ENCODE measurements at places on chromosomes 5 and 9.
A peak's percentile ranks its signal among the peaks of the same experiment; 100 is the strongest.

DNA sequence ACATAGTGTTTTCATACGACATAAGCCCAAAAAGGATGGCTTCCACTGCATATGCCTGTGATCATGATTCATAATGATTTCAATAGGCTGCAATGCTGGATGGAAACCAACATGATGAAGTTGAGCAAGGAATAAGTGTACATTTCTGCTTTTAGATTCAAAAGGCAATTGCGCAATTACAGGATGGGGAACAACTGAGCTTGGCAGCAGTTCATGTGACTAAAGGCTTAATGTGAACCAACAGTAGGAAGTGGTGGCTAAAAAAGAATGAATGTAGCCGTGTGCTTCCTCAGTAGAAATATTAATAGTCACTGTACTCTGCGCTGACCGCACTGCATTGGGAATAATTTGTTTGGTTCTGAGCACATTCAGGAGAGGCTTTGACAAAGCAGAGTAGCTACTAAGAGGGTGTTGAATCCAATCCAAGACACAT, 51.2 kb downstream of the SLC1A3 start:
- DNase-seq, result no peak

GRCh38 chr5:124599028-124599973, 147.1 kb downstream of the ZNF608 start:
- peak; percentile 79 for DNase-seq

- DNase-seq, result no peak
Measured at GRCh38 chr9:114559830-114560513, 27.6 kb upstream of the ATP6V1G1 start.

DNA sequence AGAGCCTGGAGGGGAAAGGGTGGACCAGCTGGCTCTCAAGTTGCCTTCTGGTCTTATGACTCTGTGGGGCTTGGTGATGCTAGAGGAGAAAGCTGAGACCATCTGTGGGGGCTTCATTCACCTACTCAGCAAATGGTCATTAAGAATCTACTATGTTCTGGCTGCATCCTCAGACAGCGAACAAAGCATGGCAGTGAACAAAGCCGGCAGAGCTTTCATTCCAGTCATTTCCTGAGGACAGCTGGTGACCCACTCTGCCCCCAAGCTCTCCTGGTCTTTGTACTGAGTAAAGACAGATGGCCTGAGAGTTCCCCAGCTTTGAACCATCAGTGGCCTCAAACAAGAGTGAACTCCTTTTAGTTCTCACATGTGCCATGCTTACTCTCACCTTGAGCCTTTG, 48.0 kb downstream of the FGF1 start:
- DNase-seq, result no peak

DNA sequence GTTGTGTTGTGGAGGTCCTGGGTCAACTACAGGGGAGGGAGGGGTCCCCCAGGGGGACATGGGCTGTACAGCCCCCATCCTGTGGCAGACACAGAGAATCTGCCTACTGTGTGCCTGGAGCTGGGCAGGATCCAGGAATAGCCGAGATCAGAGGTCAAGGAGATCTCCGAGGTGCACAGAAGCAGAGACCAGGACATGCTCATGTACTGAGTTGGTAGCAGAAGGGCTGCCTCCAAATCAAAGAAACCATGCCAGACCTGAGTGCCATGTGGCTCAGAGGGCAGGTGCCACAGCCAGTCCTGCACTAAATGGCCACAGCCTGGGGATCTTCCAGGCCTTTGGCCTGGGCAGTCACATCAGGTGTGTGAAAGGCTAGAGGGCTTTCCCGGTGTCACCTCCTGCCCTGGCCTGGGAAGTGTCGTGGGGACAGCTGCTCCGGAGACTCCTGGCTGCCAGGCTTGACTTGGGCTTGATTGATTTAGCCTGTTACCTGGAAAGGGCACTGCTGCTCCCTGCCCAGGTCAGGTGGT, 27.8 kb downstream of the GSN start:
- no peak for DNase-seq

DNA sequence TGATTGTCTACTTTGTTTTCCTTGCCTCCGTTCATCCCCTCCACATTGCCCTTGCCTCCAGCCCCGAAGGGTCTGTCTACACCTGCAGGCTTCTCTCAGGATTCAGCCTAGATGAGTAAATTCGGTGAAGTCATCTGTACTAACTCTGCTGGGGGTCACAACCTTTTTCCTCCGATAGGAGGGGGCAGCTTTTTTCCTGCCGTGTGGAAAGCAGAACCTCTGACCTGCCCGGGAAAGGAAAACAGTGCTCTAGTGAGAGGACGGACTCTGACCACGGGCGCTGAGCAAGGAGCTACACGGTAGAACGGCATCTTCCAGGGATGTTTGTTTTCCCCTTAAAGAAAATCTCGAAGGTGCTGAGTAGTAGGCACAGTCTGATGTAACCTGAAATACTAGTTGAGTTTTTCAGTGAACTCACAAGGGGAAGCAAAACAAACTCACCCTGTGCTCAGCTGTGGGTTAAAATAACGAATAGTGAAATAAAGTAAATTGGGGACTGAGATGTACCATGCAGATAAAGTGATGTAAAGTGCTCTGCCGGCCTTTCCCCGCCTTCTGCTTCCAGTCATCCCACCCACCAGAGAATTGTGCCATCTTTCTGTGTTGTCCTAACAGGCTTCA, 281.8 kb downstream of the AOPEP start:
- DNase-seq, result peak; percentile 80

GRCh38 chr9:36040271-36040925, 3.7 kb downstream of the RECK start:
- DNase-seq, result no peak

- DNase-seq, result peak; percentile 93
Measured at GRCh38 chr5:80246995-80247729, 8.7 kb downstream of the SERINC5 start.

- DNase-seq, result no peak
Measured at GRCh38 chr5:33840927-33841547, 50.8 kb downstream of the ADAMTS12 start.

DNA sequence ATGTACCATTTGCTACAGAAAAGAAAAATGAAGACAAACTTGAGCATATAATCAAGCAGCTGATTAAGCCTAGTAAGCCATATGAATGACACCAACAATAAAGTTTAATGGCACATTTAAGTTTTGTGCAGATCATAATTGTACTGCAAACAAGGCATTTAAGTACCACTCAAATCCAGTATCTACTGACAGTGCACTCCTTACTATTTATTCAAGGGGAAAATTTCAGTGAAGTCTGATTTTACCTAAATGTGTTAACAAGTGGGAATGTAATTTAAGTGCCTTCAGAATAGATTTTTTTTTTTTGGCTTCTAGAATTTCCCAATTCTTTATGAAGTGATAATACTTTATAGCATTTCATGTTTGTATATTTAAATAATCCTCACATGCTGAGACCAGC, 341.0 kb upstream of the POU5F2 start:
- no peak for DNase-seq

- DNase-seq, result no peak
Measured at GRCh38 chr5:137649228-137649935, 86.5 kb downstream of the KLHL3 start.

DNA sequence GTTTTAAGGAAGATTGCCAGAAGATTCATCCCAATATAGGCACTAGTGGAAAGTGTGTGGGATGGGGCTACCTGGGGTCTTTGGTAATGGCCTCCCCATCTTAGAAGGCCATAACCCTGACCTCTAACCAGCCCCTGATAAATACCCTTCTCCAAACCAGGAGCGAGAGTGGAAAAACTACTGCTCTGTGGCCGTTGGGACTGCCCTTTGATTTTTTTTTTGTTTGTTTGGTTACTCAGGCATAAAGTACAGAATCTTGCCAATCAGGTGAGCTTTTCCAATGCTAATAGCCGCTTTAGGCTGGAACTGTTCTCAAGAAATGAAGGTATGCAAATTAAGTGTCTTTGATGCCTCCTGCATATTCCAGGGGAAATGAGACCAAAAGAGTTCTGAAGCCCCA, 153.7 kb downstream of the ADAMTS12 start:
- no peak for DNase-seq

- DNase-seq, result no peak
Measured at GRCh38 chr5:40521925-40522324, 157.8 kb upstream of the PTGER4 start.

DNA sequence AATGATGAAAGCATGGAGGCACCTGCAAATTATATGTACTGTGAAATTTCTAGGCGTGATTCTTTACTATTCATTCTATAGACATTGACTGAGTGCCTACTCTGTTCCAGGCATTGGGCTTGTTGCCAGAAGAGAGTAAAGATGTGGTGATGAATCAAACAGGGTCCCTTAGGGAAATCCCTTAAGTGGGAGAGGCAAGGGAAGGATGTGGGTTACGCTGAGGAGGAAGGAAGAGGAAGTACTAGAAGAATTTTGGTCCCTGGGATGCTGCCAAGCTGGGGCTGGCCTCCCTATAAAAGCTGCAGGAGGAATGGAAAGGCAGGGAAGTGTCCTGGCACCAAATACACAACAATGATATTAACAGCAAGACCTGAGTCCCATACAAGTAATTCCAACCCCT, 76.7 kb upstream of the SPOCK1 start:
- no peak for DNase-seq

GRCh38 chr9:34343090-34343489, 13.7 kb downstream of the NUDT2 start:
- no peak for DNase-seq

GRCh38 chr5:116216246-116216645, 131.4 kb downstream of the COMMD10 start:
- DNase-seq, result no peak

DNA sequence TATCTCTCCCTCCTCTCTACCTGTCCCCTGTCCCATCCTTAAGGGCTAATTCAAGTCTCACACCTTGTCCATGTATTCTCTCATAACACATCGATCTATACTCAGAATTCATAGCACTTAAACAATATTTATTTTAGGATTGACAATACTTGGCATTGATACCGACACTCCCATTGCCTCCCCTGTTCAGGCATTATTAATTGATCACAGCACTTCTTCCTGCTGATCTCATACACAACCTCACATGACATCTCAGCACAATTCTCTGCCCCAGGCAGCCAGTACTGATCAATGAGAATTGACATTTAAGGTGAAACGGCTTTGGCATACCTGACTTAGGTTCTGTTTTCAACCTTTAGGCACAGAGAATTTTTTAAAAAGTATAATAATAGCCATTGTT, 582.4 kb upstream of the BRINP1 start:
- DNase-seq, result no peak

DNA sequence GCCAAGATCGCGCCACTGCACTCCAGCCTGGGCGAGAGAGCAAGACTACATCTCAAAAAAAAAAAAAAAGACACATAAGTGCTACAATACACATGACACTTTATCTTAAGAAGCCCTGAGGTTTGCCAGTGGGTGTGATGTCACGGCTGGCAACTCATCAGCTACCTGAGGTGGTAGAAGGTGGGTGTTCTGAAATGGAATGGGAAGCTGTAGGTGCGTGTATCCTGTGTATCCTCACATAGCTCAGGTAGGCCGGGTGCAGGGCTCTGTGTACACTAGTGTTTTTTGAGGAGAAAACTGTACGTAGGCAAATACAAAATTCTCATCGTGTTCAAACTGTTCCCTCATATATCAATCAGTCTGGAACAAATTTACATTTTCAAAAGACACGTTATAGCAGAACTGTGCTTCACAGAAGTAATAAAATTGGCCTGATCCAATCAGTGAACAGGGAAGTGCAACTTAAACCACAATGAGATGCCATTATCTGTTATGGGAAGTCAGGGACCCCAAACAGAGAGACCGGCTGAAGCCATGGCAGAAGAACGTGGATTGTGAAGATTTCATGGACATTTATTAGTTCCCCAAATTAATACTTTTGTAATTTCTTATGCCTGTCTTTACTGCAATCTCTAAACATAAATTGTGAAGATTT, 10.4 kb downstream of the BICD2 start:
- DNase-seq, result no peak

DNA sequence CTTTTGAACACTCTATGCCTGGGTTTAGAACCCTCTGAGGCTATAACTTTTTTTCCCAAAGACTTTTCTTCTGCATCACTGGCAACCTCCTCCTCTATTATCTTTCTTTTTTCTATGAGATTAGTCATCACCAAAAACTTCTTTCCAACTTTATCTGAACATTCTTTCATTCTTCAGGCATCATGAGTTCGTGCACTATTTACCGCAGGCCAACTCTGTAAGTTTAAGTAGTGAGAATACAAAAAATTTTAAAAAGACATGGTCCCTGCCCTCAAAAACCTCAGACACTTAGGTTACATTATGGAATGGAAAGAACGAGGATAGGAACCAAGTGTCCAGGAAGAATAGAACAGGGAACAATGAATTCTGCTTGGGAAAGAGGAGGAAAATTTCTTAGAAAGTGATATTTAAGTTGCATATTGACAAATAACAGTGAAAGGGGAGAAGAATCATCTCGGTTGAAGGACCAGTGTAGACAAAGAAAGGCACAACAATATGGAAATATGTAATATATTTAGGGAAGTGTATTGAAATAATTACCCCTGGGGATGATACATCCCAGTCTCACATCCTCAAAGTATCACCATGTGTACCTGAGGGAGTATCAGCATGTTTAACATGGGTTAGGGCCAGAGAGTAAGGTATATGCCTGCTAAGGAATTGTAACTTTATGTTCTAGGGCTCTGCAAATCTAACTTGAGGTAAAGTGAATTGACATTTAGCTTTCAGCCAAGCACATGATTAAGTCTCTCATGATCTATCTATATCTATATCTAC, 196.5 kb upstream of the NREP start:
- peak; percentile 58 for DNase-seq

GRCh38 chr9:69606089-69606488, 66.1 kb downstream of the APBA1 start:
- no peak for DNase-seq

GRCh38 chr5:167671176-167671575, 620.3 kb upstream of the WWC1 start:
- no peak for DNase-seq

GRCh38 chr5:123454259-123454911, 31.2 kb upstream of the CEP120 start:
- DNase-seq, result no peak

DNA sequence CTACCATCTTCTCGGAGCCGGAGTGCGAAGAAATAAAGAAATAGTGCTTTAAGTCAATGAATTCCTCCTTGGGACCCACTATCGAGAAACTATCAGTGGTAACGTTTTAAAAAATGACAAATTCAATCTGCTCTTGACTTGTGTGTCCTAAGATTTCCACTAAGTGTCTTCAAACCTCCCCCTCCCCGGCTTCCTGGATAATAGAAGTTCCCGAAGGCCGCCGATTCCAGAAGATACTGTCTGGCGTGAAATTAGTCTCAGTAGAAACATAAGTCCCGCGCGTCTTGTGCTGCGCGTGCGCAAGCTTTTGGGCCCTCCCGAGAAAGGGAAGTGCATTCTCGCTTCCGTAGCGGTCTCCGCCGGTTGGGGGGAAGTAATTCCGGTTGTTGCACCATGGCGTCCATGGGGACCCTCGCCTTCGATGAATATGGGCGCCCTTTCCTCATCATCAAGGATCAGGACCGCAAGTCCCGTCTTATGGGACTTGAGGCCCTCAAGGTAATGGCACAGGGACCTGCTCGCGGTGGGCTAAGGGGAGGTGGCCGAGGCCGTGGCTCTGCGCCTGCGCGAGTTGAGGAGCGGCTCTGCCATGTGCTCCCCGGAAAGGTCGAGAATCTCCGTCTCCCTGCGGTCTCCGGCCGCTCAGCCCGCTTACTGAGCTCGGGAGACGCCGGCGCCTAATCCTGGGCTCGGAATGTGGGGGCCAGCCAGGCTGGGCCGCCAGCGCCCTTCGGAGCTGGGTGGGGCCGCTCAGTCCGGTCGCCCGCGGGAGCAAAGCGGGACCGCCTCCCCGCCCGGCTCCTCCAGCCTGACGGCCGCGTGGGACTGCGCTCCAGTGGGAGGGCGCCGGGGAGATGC, at the start of gene CCT5:
Gene CCT5, plus strand, starts transcription at position 333 of the 858 bp plus-strand sequence. Its CDS starts 61 bp downstream, at position 394.
- DNase-seq, result peak; percentile 94
